ENCODE measurements at places on chromosomes 7 and 10.

DNA sequence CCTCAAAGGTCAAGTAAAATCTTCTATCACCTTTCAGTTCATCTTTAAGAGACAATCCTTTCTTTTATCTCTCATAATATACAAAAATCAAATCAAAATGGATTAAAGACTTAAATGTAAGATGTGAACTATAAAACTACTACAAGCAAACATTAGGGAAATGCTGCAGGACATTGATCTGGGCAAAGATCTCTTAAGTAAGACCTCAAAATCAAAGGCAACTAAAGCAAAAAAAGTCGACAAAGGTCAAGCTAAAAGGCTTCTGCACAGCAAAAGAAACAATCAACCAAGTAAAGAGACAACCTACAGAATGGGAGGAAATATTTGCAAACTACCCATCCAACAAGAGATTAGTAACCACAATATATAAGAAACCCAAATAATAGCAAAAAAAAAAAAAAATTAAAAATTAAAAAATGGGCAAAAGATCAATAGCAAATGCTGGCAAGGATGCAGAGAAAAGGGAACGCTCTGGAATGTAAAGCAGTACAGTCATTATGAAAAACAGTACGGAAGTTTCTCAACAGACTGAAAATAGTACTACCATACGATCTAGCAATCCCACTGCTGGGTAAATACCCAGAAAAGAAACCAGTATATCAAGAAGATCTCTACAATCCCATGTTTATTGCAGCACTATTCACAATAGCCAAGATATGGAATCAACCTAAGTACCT, 41.7 kb downstream of the TNPO3 start:
- no peak for DNase-seq

DNA sequence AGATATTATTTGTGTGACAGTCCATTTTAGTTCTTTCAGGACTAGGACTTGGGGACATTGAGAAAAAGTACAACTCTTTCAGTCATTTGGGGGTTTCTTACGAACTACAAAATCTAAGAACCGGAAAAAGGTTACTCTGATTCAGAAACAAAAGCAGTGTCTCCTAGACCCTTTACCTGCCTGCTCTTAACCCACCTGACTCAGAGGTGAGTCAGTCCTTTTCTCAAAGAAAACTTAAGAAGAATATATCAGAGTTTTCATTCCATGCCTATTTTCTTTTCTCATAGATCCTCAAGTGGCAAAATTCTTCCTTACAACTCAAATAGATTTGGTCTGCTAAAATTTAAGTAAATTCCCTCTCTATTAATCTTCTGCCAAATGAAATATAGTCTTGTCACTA, 114.9 kb upstream of the PTN start:
- DNase-seq, result no peak

- DNase-seq, result no peak
These were observed 26.1 kb upstream of the ITGB1 start for GRCh38 chr10:32984003-32984600.

- no peak for DNase-seq
These were observed 3.5 kb downstream of the STK17A start for GRCh38 chr7:43586251-43586900.

GRCh38 chr7:152862006-152862405, 102.5 kb downstream of the ACTR3B start:
- DNase-seq, result no peak

- DNase-seq, result no peak
These were observed 454.2 kb upstream of the AKR1E2 start for GRCh38 chr10:4371691-4372295.

DNA sequence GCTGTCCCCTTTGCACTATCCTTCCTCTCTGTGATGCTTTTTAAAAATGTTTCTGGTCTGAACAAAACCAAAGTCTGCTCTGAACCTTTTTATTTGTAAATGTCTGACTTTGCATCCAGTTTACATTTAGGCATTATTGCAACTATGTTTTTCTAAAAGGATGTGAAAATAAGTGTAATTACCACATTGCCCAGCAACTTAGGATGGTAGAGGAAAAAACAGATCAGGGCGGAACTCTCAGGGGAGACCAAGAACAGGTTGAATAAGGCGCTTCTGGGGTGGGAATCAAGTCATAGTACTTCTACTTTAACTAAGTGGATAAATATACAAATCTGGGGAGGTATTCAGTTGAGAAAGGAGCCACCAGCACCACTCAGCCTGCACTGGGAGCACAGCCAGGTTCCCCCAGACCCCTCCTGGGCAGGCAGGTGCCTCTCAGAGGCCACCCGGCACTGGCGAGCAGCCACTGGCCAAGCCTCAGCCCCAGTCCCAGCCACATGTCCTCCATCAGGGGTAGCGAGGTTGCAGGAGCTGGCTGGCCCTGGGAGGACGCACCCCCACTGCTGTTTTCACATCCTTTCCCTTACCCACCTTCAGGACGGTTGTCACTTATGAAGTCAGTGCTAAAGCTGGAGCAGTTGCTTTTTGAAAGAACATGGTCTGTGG, 11.4 kb upstream of the CSGALNACT2 start:
- no peak for DNase-seq

DNA sequence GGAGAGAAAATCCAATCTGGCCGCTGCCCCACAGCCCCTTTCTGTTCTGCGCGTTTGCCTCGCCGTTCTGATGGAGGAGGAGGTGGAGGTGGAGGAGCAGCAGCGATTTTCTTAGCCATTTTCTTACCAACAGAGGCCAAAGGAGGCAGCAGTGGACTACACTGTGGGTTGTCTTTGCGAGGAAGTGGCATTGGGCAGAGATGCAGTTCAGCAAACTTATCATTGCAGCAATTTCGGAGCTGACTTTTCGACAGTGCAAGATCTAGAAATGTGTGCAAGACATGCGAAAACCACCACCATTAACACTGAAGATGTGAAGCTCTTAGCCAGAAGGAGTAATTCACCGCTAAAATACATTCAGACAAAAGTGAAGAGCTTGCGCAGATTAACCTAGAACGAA, 1.9 kb upstream of the ARL4A start:
- DNase-seq, result peak; percentile 70

DNA sequence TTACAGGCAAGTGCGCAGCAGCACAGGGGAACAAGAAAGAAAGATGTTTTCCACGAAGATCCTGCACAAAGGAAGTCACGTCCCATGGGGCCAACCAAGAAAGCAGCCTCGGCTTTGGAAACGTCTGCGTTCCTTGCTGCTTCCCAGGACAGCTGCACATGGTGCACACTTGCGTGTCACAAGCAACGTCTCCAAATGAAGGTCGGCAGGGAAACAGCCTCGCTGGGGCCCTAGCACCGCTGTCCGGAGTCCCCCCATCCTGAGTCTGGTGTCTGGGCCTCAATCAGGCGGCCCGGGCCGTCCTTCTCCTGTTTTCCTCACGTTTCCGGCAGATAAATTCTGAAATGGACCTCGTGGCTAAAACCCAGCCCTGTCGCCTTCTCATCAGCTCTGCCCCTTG, 206.2 kb downstream of the DIP2C start:
- DNase-seq, result no peak

DNA sequence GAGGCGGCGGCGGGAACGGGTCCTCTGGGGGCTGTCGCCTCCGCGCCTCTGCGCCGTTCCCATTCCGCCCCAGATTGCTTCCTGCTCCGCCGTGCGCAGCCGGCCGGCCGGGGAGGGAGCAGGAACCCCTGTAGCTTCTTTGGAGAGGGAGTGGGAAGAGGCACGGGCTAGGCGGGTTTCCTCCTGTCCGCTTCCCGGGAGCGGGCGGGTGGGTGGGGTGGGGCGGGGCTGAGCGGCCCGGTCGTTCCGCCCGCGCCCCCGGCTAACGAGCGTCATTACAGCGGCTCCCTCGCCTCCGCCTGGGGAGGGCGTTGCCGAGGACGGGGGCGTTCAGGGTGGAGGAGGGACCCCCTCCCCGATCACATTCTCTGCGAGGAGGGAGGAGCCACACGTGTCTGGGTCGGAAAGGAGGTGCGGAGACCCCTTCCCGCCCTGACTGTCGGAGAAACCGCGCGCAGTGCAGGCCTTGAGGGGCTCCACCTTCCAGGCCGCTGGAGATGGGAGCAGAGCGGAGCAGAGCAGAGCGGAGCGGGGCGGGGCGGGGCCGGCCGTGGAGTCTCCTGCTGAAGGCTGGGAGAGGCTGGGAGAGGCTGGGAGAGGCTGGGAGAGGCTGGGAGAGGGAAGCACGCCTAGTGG, 39.7 kb downstream of the AGAP3 start:
- peak; percentile 85 for DNase-seq

- DNase-seq, result peak; percentile 32
These were observed 49.4 kb downstream of the ARHGAP22 start for GRCh38 chr10:48555310-48556042.

- no peak for DNase-seq
These were observed 10.1 kb downstream of the TBATA start for GRCh38 chr10:70774810-70775678.

GRCh38 chr10:6530211-6530840, 49.8 kb downstream of the PRKCQ start:
- no peak for DNase-seq

DNA sequence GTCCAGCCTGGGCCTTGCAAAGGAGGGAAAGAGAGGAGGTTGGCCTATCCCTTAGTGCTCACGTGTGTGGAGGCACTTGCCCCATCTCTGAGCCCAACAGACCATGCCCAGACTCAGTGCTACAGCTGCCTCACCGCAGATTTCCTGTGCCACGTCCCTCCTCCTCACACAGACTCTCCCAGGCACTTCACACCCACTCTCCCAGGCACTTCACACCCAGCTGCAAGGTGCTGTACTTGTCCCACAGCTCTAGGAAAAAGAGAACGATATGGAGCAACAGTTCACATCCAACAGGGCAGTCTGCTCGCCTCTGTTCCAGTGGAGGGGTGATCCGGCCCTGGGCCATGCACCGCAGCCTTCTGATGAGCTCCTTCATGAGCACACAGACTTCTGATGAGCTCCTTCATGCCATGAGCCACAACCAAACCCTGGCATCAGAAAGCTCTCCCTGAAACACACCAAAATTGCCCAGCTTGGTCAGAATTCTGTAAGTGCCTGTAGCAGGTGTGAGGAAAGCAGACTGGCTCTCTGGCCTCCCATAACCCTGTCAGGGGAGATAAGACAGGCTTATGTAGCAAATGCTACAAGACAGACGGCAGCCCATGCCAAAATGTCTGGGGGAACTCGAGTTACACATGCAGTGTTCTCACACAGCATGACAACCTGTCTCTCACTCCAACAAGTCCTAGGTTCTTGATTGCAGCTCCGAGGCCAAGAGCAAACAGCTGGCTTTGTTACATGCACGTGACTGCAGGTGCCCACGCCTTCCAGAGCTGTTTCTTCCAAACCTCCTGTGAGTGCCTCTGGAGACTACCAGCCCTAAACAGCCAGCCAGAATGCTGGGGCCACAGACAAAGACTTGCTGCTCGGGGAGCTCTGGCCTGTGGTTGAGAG, 348.5 kb downstream of the GRID1 start:
- DNase-seq, result no peak

All from ecto neural progenitor cell (in vitro differentiated cells).